ENCODE measurements at places on chromosomes 11 and 22.

- H3K27ac ChIP-seq, result no peak overlapping the region
- no peak overlapping the region for H3K4me3 ChIP-seq
- no peak for DNase-seq
- no peaks in the 10 kb centered on the region for H3K36me3 ChIP-seq
These were observed 319.7 kb upstream of the CTSC start for GRCh38 chr11:88657076-88657738.

DNA sequence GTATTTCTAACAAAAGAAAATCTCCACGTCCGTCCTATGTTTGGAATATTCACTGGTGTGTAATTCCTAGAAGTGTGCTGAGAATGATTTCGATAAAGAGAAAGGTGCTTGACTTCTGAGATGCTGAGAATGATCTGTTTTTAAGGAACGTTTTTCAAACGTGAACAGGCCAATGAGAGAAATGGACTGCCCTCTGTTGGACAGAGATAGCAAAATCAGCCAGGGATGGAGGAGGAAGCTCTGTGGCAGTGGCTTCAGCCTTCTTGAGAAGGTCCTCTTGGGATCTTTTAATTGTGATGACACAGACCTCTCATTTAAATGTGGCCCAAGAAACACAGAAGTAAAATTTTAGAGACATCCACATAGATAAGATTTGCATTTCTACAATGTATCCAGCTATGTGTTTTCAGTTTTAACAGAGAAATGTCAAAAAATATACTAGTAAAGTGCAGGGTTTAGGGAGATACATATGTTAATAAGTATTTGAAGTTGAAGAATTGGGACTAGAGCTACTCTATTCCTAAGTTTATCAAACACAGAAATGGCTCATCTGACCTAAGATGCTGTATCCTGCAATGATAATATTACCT is 84.0 kb upstream of the RCN1 start:
- peak; percentile 20 for DNase-seq
- no peaks in the 10 kb centered on the region for H3K36me3 ChIP-seq
- no peaks in the 10 kb centered on the region for H3K4me1 ChIP-seq
- peaks cover 30% of the 10 kb centered on the region for H3K27me3 ChIP-seq
- H3K4me3 ChIP-seq, result no peak overlapping the region
- no peak overlapping the region for H3K27ac ChIP-seq

GRCh38 chr11:2465202-2466068 is 20.6 kb downstream of the KCNQ1 start:
- no peak overlapping the region for H3K4me3 ChIP-seq
- no peaks in the 10 kb centered on the region for H3K27me3 ChIP-seq
- no peak for DNase-seq
- H3K36me3 ChIP-seq, result no peaks in the 10 kb centered on the region
- no peak overlapping the region for H3K27ac ChIP-seq

DNA sequence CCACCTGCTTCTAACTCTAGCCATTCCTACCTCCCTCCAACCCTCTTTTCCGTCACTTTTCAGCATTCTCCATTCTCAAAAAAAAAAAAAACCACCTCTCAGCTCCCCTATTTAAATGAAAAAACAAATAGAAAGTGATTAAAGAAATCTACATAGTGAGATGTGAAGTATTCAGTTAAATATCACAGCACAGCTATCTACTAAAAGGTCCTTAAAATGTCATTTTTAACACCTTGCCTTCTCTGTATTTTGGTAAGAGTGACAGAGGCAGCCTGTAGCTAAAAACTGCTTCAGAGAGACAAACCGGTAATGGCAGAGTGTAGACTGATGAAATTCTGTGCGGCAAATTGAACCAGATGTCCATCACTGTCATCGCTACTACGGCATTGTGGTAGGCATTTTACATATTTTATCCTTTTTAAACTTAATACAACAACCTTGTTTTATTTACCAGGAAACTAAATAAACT is 346 bp upstream of the ALG9 start:
- peak overlapping the region; percentile 92 for H3K4me3 ChIP-seq
- H3K27me3 ChIP-seq, result no peaks in the 10 kb centered on the region
- H3K27ac ChIP-seq, result peak overlapping the region; percentile 82
- H3K4me1 ChIP-seq, result peaks cover 24% of the 10 kb centered on the region
- no peak for DNase-seq

Data from activated CD4-positive, alpha-beta memory T cell treated with anti-CD3 and anti-CD28 coated beads for 36 hours (primary cell).